ENCODE measurements at places on chromosomes 11 and 22.
A peak's percentile ranks its signal among the peaks of the same experiment; 100 is the strongest.

GRCh38 chr11:15327786-15328231 lies 213.1 kb downstream of the INSC start:
- DNase-seq = peak; percentile 83

GRCh38 chr11:111870522-111870885 lies 877 bp downstream of the ALG9 start:
- no peak for DNase-seq

DNA sequence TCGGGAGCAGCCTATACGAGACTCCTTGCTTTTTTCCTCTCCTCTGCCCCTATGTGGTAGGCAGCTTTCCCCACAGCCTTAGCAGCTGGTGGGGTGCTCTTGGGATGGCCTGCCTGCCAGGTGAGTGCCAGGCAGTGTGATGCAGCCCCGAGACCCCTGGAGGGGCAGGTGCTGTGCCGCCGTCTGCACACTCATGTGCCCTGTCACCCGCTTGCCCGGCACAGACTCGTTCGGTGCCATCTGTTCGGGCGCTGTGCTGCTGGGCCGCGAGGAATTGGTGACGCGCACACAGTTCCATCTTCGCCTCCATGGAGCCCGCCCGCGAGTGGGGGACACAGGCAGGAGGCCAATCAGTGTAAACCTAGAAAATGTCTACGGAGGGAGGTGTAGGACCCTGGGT lies 15.1 kb downstream of the TRMU start:
- no peak for DNase-seq

DNA sequence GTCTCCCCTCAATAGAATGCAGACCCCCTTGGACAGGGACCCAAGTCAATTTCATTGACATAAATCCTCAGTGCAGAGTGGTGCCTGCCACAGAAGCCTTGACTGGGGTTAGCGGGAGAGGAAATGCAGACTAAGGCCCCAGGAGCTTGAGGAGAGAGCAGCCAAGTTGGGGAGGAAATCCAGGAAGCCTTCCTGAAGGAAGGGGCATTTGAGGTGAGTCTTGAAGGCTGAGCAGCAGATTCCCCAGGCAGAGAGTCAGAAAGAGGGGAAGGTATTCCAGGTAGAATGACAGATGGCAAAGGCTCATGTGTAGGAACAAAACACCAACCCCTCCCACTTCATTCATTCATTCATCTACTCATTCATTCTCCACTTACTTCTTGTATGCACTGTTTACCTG lies 10.3 kb downstream of the MYEOV start:
- no peak for DNase-seq

DNA sequence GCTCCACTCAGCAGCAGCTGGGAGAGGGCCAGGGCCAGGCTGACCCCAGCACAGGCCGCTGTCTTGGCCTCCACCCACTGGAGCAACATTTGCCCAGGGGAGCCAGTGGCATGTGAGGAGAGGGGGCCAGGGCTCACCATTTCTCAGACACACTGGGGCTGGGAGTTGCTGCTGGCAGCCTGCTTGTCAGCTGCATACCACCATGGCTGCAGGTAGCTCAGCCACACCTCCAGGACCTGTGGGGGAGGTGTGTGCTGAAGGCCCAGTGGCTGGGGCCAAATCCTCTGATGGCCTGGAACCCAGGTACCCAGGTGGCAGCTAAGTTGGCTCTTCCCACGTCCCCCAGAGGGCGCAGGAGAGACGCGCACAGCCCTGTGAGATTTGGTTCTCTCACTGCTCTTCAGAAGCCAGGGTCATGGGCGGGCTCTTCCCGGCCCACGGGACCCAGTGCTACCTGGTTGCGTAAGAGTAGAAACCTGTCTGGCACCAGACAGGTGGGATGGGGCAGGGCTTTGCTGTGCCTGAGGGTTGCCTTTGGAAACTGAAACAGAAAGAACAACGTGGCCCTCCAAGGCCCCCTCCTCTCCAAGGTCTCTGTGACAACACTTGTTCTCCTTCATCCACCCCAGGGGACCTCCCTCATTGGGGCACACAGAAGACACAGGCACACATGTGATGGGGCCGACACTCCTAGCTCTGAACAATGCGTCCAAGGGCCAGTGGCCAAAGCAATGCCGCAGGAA lies 98.8 kb downstream of the MED15 start:
- peak; percentile 95 for DNase-seq

- no peak for DNase-seq
Measured at GRCh38 chr11:78391424-78391823, 26.2 kb downstream of the GAB2 start.

GRCh38 chr11:78292109-78292803 lies 103.5 kb downstream of the USP35 start:
- DNase-seq = no peak

DNA sequence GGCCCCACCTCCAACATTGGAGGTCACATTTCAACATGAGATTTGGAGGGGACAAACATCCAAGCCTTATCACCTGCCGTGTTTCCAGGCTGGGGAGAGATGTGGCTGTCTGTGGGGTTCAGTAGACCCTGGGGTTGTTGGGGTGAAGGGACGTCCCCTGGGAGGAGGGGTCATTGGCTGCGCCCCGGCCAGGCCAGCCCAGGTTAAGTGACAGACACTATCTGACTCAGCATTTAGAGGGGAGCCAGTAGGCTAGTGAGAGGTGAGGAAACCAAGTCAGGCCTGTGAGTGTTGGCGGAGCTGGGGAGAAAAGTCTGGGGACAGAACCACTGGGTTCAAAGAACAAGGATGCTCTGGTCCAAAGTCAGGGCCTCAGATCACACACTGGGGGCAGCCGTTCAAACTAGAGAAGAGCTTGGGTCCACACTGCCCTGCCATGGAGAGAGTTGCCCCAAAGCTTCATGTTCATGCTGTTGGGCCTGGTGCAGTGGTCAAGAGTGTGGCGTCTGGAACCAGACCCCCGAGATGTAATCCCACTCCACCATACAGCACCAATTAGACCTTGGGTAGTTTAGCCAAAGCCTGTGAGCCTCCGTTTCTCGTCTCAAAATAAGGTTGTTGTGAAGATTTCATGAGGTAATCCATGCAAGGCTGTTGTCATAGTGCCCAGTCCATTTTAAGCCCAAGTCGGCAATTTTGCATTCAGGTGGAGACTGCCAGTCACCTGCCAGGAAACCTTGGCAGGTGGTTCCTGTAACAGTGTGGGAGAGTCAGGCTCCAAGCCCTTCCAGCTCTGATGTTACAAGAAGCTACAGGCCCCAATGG lies 1289.6 kb downstream of the TBC1D22A start:
- no peak for DNase-seq

DNA sequence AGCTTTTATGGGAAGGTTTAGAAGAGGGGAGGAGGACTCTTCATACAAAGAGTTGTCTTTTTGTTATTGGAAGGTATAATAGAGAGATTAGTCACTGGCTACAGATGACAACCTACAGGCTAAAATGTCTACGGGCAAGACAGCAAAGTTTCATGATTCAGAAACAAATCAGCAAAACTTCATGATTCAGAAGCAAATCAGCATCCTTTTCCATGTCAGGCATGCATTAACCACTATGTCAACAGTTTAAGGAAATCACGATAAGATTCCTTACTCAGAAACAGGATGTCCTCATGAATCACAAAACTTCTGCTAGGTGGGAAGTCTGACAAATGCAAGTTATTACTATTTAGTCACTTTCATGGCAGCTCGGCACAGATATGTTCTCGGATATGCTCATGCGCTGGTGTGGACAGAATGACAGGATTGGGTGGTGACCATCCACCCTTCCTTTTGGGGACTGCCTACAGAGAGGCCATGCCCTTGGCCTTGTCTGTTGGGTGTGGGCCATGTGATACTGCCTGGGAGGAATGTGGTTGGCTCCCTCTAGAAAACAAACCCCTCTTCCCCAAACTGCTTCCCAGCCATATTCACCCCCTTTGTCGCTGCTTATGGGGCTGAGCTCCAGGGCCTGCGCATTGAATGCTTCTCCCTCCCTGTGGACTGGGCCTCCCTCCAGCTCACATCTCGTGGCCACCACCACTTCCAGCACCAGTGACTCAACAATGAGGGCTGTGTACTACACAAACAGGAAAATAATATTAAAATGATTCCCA lies 10.1 kb downstream of the C11orf91 start:
- DNase-seq = no peak

DNA sequence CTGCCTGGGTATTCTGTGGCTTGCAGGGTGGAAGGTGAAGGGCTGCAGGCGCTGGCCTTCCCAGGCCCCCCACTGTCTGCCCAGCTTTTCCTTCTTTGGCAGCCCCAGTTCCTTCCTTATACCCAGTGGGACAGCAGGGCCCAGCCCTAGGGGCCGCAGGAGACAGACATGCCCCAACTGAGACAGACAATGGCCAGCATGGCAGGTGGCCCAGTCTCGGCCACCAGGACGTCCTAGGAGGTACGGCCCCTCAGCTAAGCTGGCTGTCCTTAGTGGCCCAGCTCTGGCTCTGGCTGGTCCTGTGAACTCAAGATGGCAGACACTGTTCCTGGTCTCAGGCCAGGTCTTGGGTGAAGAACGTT lies 35.9 kb downstream of the RTN4R start:
- DNase-seq = no peak

DNA sequence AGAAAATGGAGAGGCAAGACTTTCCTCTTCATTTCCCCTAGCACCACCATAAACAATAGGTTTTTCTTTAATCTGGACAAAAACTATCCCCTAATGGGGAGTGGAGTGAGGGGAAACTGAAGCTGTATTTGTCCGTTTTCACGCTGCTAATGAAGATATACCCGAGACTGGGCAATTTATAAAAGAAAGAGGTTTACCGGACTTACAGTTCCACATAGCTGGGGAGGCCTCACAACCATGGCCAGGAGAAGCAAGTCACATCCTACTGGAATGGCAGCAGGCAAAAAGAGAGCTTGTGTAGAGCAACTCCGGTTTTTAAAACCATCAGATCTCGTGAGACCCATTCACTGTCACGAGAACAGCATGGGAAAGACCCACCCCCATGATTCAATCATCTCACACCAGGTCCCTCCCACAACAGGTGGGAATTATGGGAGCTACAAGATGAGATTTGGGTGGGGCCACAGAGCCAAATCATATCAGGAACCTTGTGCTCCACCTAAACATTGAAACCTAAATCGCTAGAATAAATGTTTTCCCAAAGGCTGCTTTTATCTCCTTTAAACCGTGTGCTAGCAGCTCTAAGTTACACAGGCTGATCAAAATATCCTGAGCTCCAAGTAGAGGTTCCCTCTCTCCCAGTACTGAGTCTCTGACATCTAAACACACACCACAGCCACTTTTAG lies 4.3 kb downstream of the UBQLN3 start:
- DNase-seq = no peak

DNA sequence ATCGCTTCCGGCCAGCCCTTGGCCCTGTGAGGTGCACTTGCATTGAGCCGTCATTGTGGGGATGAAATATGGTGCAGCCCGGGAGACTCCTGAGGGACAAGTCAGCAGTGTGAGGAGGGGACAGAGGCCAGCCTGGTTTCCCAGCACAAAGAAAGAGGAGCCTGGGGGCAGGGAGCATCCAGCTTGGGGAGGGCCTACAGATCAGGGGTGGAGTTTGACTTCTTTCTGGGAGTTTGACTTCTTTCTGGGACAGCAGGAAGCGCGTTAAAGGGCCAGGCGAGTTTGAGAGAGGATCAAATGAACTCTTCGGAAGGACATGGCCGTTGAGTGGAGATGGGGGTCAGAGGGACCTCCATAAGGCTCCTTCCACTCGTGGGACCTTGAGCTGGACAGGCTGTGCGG lies 91.9 kb downstream of the LRRC32 start:
- no peak for DNase-seq

GRCh38 chr11:96237766-96238266 lies 105.2 kb downstream of the MAML2 start:
- peak; percentile 64 for DNase-seq
